ENCODE measurements at places on chromosomes 3 and 15.

DNA sequence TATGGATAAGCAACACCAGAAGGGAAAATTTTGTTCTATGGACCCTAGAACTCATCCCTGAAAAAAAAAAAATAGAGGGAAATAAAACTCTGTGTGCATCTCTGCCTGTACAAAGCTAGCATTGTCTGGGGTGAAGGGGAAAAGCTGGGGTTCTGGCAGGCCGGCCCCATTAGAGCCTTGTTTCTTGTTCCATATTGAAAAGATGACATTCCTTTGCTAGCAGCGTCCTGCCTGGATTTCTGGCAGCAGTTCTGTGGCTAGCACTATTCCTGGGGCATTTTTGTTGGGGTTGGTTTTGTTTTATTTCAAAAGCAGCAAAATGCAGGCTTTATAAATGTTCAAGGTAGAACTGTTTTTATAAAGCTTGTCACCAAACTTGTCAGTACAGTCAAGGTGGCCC lies 45.2 kb downstream of the RARB start:
- no peak for DNase-seq

DNA sequence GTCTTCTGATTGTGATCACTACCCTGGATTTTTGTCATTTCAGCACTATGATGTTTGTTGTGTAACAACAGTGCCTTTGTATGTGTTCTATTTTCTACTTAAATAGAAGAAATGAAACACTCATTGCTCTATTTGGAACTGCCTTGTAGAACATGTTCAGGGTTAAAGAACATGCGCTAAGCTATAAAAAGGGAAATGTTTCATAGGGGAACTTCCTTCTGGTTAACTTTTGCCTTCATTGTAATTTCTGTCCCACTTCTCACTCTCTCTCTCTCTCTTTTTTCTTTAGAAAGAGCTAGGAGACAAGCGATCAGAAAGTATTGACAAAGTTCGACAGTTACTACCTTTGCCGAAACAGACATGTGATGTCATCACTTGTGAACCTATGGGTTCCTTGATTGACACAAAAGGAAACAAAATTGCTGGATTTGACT lies at the start of gene P2RY12:
P2RY12 (minus strand) TSS at position 13 of the 434 bp plus-strand sequence. CDS start 45,908 bp downstream, outside the sequence.
- no peak for DNase-seq

DNA sequence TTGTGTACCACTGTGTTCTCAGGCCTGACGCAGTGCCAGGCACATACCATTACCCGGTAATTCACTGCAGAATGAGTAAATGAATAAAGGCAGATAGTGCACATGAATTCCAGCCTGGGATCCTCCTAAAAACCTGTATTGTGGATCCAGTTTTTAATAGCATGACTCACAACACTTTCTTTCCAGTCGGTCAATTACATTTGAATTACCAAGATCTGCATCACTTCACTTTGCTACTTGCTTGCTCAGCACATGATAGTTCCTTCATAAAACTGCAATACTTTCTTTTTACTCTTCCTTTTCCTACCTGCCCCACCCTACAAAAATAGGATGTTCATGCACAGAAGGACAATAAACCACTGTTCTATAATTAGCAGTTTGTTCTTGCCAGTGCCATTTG lies 553.8 kb downstream of the MAGI1 start:
- no peak for DNase-seq

- no peak for DNase-seq
Measured at GRCh38 chr15:73607405-73607804, 25.8 kb downstream of the NPTN start.

DNA sequence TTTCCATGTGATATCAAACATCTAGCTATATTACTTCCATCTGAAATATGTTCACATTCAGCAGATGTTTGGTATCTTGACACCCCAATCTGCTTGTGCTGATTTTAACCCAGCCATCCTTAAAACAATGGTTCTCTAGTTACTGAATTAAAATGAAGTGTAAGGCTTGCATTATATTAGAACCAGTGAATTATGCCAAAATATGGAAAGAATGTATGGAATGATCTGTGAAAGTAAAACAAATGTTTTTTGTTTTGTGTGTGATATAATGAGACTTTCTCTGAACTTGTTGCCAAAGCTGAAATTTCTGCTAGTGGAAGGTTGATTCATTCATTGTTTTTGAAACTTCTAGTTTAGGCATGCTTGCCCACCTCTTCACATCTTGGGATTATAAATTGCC lies 317.1 kb downstream of the MEX3B start:
- no peak for DNase-seq

- DNase-seq: no peak
Measured at GRCh38 chr15:68634531-68634930, 55.7 kb downstream of the CORO2B start.

DNA sequence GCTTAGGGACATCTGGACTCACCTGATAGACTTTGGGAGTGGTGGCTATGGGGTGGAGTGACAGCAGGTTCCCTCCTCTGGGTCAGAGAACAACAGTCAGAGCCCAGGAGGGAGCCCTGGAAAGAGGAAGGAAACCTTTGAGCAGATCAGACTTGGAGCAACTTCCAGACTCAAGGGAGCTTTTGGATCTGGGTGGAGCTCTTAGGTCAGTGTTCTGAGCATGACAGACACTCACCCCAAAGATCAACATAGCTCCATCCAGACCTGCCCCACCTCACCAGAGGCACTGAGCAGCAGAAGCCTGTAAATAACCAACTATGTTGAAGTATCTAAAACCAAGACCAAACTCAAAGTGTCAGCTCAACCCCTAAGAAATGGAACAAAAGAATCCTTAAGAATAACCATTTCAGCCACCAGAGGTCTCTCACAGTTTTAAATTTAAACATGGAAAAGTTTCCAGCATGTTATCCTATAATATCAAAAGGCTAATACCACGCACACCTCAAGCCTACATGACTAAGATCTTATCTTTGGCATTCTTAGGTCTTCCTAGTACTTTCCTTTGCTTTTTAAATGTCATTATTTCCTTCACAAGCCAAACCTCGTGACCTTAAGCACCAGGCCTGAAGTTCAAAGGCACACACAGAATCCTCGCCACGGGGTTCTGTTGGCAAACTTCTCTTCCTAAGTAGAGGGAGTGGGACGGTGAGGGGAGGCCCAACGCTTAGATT lies 56.4 kb downstream of the UMPS start:
- DNase-seq: no peak

All from astrocyte of the cerebellum (primary cell).